ENCODE measurements at places on chromosomes 1 and 21.

DNA sequence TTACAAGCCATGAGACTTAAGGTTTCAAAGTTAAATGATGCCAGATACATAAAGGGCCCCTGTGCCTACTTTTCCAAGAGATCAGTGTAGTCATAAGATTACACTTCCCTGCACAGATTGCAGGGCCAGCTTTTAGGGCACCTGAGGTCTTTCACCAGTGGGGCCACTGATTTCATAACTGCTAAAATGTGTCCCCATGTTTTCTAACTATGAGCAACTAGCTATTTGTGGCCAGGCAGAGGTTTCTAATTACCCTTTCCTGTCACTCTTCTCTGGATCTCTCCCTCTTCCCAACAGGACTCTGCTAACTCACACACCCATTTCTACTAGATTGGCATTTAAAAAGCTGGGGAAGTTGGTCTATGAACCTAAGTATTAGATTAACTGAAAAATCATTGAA, 207.1 kb upstream of the SGIP1 start:
- no peak for DNase-seq

DNA sequence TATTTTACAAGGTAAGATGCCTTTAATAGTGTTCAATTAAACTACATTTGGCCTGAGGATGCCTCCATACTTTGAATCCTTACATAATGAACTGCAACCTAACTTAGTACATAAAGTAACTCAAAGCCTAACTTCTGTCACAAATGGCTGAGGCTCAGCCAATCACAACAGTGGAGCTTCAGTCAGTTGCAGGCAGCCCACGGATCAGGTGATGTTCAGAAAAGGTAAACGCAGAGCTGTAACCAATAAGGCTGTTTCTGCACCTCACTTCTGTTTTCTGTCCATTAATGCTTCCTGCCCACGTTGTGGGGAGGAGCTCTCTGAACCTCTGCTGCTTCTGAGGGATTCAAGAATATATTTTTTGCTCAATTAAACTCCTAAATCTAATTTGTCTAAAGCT, 94.8 kb upstream of the KIAA0040 start:
- no peak for DNase-seq

- DNase-seq: no peak
Observed at GRCh38 chr21:27346041-27346448, 379.2 kb upstream of the ADAMTS5 start.

GRCh38 chr1:115123116-115123515, 33.8 kb upstream of the TSPAN2 start:
- DNase-seq: no peak

- DNase-seq: no peak
Observed at GRCh38 chr1:68495968-68496679, 758 bp downstream of the DEPDC1 start.

GRCh38 chr21:38159355-38159754, 97.4 kb upstream of the KCNJ15 start:
- DNase-seq: no peak

- no peak for DNase-seq
Observed at GRCh38 chr1:66758241-66758755, 6.0 kb downstream of the DYNLT5 start.
